ENCODE measurements at places on chromosomes 4 and X. TPM values are rescaled to one million over a fixed set of nuclear protein-coding genes. Genes with fewer than 3 reads are reported as not detected.

- no peak for DNase-seq
Measured at GRCh38 chr4:99968330-99968729, 18.3 kb upstream of the H2AZ1 start.

DNA sequence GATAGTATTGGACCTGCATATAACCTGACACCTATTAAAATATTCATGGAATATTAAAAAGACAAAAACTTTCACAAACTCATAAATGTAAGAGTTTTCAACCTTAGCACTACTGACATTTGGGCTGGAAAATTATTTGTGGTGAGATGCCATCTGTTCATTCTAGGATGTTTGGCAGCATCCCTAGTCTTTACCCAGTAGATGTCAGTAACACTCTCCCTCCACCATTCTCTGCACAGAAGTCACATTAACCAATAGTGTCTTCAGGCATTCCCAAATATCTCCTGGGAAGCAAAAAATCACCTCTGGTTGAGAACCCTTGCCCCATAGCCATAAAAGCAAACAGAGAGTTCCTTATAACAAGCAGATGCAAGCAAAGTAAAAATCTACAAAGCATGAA, 41.4 kb upstream of the NDST4 start:
- DNase-seq = no peak

- no peak for DNase-seq
Measured at GRCh38 chrX:19729761-19730160, 157.6 kb downstream of the SH3KBP1 start.

- DNase-seq = no peak
Measured at GRCh38 chrX:3317191-3317718, 29.2 kb downstream of the MXRA5 start.

DNA sequence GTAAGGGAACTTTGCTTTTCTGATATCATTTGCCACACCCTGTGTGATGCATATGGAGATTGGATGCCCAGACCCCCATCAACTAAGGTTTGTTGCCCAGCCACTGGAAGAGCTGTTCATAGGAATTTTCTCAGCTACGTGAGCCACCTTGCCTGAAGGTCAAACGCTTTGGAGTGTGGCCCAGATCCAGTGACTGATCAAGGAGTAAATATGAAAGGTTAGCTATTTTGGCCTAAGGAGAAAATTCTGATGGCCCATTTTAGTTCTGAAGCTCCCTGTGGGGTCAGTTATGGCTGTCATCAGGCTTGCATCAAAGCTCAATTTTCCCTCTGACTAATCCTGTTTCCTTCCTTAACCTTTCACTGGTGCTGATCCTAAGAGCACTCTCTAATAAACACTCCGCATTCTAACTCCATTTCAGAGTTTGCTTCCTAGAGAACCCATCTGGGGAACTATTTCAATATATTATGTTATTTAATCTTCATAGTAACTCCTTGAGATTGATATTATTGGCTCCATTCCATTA, 407.7 kb downstream of the SPRY1 start:
- DNase-seq = no peak

GRCh38 chr4:140829825-140830224, 73.6 kb upstream of the TBC1D9 start:
- DNase-seq = no peak

- no peak for DNase-seq
Measured at GRCh38 chrX:39725114-39725513, 372.6 kb downstream of the BCOR start.

DNA sequence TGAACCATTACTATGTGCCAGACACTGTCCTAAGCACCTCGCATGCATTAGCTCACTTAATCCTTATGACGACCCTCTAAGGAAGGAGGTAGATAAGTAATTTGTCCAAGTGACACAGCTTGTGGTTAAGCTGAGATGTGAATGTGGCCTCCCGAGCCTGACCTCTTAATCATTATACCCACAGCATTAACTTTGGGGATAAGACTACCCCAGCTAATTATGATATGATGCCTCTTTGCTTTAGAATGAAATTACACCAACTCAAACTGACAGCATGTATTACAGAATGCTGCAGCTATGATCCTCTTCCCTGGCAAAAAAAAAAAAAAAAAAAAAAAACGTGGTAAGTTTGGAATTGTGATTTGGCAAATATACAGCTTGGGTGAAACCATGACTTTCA, 53.5 kb downstream of the APBB2 start:
- DNase-seq = no peak

DNA sequence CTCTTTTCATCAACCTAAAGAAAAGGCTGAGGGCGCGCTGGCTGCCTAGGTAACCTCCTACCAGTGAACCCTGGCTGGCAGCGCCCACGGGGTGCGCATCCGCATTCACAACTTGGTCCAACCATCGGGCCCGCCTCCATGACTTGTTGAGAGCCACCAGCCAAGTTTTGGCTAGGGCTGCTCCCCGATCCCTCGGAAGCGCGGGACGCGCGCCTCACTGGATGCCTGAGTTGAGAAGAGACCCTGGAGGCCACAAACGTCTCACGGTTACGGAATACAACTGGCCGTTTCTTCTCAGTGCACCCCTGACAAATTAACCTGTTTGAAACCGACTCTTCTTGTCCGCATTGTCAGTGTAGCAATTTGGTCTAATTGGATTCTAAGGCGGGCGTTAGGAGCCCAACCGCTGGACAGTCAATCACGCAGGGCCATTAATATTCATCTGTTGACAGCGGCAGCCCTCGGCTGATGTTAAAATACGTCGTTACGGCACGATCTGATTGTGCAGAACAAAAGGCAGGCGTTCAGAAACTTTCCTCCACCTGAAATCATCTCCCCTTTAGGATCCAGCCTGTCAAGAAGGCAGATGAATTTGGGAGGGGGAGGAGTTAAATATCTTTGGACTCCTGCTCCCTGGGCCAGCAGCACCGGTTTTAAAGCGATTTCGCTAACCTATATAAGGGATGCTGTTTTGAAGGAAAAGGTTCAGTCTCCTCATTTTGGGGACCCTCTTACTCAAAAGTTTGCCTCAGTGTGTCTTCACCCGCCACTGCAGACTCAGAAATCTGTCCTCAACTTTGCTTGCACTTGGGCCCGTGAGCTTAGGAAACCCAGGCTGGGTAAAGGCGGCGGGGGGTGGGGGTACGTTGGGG, 1.2 kb downstream of the GPC3 start:
- no peak for DNase-seq

DNA sequence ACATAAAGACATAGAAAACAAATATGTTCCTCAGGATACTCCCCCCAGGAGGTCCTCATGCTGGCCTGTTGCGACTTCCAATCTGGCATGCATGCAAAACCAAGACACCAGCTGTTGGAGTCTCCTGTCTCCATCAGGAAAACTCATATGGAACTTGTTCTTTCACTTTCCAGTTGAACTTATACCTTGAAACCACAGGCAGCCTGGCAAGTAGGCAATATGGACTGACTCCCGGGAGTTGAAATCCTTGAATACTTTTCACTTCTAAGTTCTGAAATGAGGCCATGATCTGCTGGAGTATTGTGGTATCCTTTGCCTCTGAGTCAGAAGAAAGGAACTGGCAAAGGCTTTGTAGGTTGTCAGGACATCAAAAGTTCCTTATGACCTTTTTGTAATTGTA, 444.2 kb downstream of the IDS start:
- no peak for DNase-seq

DNA sequence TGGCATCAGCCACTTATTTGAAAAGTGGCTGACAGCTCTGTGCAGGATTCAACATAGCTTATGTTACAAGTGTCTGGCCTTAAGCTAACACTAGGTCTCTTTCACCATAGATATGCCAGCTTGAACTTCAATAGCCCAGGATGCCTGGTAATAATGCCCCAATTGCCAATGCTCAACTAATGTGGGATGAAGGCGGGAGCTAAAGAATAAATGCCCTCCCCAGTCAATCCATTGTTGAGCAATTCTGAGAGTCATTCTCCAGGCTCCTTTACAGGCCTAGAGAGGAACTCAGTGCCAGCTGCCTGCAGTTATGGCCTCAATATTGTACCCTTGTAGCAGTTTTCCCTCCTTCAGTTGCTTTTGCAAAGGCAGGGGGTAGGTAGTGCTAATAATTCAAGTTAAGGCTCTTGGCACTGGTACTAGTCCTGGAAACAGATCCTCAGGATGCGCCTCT, 460.2 kb downstream of the GABRG1 start:
- no peak for DNase-seq

The IL15 gene
- 8.2 TPM for total RNA-seq

The CABS1 gene
- total RNA-seq = not detected
